AG04450 (cell line): ENCODE measurements at places on chromosomes 4 and X. TPM values are rescaled to one million over a fixed set of nuclear protein-coding genes. Genes with fewer than 3 reads are reported as not detected.
A peak's percentile ranks its signal among the peaks of the same experiment; 100 is the strongest.

DNA sequence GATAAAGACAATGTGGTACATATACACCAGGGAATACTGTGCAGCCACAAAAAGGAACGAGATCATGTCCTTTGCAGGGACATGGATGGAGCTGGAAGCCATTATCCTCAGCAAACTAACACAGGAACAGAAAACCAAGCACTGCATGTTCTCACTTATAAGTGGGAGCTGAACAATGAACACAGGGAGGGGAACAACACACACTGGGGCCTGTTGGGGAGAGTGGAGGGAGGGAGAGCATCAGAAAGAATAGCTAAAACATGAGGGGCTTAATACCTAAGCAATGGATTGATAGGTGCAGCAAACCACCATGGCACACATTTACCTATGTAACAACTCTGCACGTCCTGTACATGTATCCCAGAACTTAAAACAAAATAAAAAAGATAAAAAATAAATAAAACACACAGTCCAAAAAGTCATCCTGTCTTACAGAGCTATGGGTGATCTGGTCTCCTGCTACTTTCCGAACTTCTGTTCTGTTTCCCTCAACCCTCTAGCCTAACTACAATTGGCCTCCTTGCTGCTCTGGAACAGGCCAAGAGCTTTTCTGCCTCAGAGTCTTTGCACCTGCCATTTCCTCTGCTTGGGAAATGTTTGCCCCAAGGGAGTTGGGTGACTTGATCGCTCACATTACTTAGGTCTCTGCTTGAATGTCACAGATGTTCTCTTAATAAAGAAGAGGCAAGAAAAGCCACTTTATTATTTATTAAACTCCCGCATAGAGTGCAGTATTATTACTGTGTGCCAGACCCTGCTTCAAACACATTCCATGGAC is 1.1 kb upstream of the CD38 start:
- DNase-seq: no peak

- no peak for DNase-seq
Measured at GRCh38 chr4:87232216-87232615, 11.8 kb upstream of the KLHL8 start.

DNA sequence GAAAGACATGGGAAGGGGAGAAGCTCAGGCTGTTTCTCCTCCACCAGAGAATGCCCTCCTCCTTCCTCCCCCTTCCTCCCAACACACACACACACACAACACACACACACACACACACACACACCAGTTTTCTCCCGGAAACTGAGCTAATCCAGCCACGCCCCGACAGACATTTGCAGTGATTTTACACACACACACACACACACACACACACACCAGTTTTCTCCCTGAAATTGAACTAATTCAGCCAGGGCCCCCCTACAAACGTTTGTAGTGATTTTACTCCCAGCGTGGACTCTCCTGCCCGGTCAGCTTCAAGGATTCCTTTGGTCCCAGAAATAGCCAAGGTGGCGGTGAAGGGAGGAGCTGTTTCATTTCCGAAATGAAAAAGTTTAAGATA is 32.9 kb upstream of the STX18 start:
- DNase-seq: no peak

DNA sequence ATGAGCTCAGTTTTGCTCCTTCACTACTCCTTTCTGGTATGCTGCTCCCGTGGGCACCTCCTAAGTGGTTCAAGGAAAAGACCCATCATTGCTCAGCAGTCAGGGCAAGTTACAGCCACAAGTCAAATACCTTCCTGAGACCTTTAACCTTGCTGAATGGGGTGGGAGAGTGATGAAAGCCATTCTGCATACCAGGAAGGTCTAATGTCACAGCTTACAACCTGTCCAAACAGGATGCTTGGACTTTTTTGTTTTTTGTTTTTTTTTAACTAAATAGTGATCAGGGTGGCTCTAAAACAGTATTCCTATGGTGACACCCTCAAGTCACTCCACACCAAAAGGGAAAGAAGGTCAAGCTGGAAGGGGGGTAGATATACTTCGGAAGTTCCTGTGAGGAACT is 93.1 kb downstream of the GPC3 start:
- DNase-seq: no peak

DNA sequence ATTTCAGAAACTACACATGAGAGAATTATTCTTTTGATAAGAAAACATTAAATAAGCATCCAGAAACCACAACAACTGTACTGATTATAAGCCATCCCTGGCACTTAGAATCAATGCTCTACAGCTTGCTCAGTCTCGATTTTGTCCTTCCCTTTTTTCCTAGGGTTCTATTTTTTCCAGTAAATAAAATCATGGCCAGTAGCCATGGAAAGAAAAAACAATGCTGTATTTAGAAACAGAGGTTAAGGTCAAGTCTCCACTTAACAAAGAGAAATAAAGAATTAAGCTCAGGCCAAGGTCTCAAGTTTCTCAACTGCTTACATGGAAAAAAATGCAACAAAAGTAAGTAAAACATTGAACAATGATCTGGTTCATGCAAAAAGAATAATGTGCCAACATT is 38.7 kb upstream of the GRID2 start:
- DNase-seq: no peak

- DNase-seq: no peak
Measured at GRCh38 chr4:100312615-100313350, 122.5 kb upstream of the DDIT4L start.

GRCh38 chrX:151745651-151746050 is 11.1 kb downstream of the CNGA2 start:
- no peak for DNase-seq

- no peak for DNase-seq
Measured at GRCh38 chr4:8502836-8503585, 62.4 kb downstream of the TRMT44 start.

DNA sequence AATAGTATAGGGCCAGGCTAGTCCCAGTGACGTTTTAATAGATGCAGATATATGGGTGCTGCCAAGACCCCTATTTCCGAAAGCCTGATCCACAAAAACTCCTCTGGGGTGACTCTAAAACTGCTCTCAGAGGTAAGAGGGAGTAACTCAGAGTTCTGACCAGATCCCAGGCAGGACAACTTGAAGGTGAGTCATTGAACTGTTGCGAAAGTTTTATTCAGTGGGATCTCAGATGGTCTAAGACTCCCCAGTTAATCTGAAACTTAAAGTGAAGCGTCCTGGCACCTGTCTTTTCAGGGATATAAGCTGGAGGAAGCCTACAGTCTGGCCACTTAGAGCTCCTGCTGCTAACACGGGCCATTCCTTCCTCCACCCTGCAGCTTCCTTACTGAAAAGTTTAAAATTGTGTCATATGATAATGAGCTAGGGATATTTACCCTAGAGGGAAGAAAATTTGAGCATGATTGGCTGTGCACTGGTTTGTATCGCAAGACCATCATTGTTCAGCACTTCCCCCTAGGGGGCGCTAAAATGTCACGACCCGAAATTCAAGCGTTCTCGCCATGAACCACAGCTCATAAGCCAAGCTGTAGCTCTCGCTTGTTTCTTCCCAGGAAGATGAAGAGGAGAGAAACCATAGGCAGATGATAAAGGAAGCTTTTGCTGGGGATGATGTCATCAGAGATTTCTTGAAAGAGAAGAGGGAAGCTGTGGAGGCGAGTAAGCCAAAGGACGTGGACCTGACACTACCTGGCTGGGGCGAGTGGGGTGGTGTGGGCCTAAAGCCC is 19.5 kb downstream of the UTP14A start:
- peak; percentile 53 for DNase-seq

- DNase-seq: no peak
Measured at GRCh38 chr4:146654687-146655520, 16.2 kb downstream of the POU4F2 start.

The RBM47 gene
- 0.48 and 0.62 TPM in 2 replicates for polyA plus RNA-seq

The CT45A2 gene
- not detected in 2 replicates for polyA plus RNA-seq

The STK26 gene
- polyA plus RNA-seq: 0.25 and 0.61 TPM in 2 replicates

The DCLK2 gene
- 7.3 TPM in 2 replicates for polyA plus RNA-seq

The LRCH2 gene
- 4.4 and 6.1 TPM in 2 replicates for polyA plus RNA-seq

The NPY5R gene
- not detected in 2 replicates for polyA plus RNA-seq

The CFAP47 gene
- polyA plus RNA-seq: not detected in 2 replicates

The GC gene
- not detected in 2 replicates for polyA plus RNA-seq

The FAM133A gene
- not detected in 2 replicates for polyA plus RNA-seq

The RPS6KA3 gene
- 40.4 and 50.7 TPM in 2 replicates for polyA plus RNA-seq

The BMPR1B gene
- 0.42 and 0.60 TPM in 2 replicates for polyA plus RNA-seq

The NXF2 gene
- polyA plus RNA-seq: not detected in 2 replicates

The ARHGAP36 gene
- polyA plus RNA-seq: not detected in 2 replicates
